Activated naive CD8-positive, alpha-beta T cell treated with anti-CD3 and anti-CD28 coated beads for 36 hours (primary cell): ENCODE measurements at places on chromosomes 12 and 14. TPM values are rescaled to one million over a fixed set of nuclear protein-coding genes. Genes with fewer than 3 reads are reported as not detected.

- no peak for DNase-seq
Observed at GRCh38 chr14:100288382-100289185, 17.7 kb downstream of the SLC25A29 start.

MSRB3 gene
- total RNA-seq, result not detected

GRCh38 chr12:66187821-66188220, 1.2 kb upstream of the IRAK3 start:
- no peak for DNase-seq

RILPL2 gene
- total RNA-seq, result 18.2 TPM

USP44 gene
- total RNA-seq, result 18.7 TPM

DNA sequence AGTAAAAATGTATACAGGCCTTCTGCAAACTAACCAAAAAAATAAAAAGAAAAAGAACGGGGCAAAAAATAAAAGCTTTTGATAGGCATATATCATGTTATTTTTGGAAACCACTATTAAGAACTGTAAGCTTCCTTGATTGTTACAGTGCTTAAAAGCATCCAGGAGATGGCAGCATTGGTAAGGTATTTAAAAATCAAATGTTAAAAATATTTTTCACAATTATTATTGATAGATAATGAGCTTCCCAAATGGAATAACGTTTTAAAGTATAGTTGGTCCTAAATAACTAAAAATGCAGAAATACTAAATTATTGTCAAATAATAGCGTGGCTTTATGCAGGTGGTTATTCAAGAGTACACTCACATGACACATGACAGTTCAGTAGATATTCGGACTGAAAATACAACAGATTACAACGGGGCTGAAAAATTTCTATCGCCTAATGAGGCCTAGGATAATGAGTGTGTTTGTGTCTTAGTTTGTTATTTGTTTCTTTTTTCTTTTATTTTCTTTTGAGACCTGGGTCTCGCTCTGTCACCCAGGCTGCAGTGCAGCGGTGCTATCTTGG, 127.2 kb upstream of the ATF7IP start:
- no peak for DNase-seq

- DNase-seq, result no peak
Observed at GRCh38 chr12:54020591-54021405, 7.4 kb upstream of the HOXC6 start.

DNA sequence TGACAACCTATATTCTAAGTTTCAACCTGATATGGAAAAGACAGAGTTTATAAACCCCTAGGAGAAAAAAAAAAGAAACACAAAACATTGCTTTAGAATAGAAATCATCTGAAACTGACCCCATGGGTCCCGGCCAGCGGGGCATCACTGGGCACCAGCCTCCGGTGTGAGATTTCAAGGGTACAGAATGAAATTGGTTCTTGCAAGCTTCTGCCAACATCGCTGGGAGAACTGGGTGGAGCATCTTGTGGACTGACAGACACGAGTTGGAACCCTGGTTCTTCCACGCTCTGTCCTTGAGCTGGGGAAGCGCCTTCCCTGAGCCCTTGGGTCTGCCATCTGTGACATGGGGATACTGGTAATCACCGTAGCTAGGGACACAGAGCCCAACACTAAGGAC, 173.6 kb downstream of the PHETA1 start:
- DNase-seq, result no peak

- DNase-seq, result no peak
Observed at GRCh38 chr14:92144708-92145107, 22.9 kb downstream of the CPSF2 start.

- DNase-seq, result no peak
Observed at GRCh38 chr12:97398704-97399103, 63.9 kb upstream of the RMST start.

GRCh38 chr14:102927346-102927877, 4.9 kb downstream of the AMN start:
- no peak for DNase-seq

ANO2 gene
- not detected for total RNA-seq

- no peak for DNase-seq
Observed at GRCh38 chr14:75469606-75470237, 41.9 kb downstream of the JDP2 start.

DNA sequence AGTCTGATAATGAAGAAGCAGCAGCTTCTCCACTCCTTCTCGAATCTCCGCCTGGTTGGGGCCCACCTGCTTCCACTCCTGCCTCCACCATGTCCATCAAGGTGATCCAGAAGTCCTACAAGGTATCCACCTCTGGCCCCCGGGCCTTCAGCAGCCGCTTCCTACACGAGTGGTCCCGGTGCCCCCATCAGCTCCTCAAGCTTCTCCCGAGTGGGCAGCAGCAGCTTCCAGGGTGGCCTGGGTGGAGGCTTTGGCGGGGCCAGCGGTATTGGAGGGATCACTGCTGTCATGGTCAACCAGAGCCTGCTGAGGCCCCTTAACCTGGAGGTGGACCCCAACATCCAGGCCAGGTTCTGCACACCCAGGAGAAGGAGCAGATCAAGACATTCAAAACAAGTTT, 381.0 kb upstream of the USP15 start:
- DNase-seq, result no peak

OLR1 gene
- total RNA-seq, result not detected

DNA sequence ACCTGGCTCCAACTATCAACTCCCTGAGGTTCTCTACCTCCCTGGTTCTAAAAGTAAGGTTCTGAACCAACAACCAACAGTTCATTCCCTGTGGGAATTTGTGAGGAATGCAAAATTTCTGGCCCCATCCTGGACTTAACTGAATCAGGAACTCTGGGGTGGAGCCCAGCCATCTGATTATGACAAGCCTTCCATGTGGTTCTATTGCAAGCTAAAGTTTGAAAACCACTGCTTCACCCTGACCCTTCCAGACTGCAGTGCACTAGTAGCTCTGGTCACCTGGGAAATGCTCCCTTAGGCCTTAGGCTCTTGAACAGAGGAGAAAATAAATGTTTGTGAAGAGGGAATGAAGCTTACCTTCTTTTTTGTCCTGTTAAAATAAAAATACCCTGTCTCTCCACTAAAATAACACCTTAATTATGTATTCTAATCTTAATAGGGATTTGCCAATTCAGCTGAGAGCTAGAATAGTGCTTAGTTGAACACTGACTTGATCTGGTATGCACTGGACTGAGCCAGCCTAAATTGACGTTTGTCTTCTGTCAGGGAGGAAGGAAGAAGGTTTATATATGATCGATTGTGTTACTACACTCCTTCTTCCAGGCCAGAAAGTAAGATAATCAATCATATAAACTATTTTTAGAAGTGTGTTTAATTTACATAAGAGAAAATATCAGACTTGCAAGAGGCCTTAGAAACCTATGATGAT, 39.1 kb upstream of the DDHD1 start:
- DNase-seq, result no peak

DNA sequence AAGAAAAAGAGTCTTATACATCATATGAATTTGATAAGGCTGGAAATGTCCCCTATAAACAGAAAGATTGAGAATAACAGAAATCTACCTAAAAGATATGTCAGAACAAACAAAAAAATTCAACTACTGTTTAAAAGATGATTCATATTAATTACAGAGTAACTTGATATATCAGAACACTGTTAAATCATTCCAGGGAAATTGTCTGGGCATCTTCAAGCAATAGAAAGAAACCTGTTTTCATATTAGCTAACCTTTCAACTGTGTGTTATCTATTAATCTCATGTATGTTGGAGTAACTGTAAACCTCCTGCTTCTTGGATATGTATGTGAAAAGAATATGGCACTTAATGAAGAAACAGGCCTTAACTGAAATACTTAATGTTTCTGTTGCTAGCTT, 96.7 kb downstream of the NUBPL start:
- no peak for DNase-seq

GRCh38 chr12:103505371-103506236, 9.8 kb upstream of the C12orf42 start:
- peak; percentile 77 for DNase-seq

- DNase-seq, result no peak
Observed at GRCh38 chr12:49618576-49618975, 4.8 kb upstream of the PRPF40B start.

GRCh38 chr14:96121660-96122395, 82.7 kb downstream of the C14orf132 start:
- no peak for DNase-seq

PEBP1 gene
- total RNA-seq, result 149 TPM

OR10G2 gene
- total RNA-seq, result not detected
